H9 (cell line): ENCODE measurements at places on chromosomes 4 and X.

GRCh38 chrX:42176789-42177188, 253.4 kb upstream of the CASK start:
- peak; percentile 45 for DNase-seq

DNA sequence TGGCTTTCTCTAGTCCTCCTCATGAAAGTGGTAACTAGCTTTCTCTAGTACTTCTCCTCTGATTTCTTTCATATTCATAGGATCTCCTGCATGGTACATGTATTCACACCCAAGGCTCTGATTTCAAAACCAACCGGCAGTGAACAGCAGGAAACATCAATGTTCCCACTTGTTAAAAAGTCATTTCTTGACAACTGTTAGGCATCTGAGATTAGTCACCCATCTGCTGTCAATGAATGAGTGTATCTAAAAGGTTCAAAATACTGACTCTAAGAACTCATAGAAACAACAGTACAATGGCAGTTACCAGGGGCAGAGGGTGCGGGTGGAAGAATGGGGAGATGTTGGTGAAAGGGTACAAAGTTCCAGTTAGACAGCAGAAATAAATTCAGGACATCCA, 31.5 kb upstream of the PUDP start:
- no peak for DNase-seq

GRCh38 chrX:45083314-45083713, 117.4 kb downstream of the DIPK2B start:
- DNase-seq, result no peak

- DNase-seq, result peak; percentile 30
These were observed 407.4 kb upstream of the AADAT start for GRCh38 chr4:170497112-170497511.

DNA sequence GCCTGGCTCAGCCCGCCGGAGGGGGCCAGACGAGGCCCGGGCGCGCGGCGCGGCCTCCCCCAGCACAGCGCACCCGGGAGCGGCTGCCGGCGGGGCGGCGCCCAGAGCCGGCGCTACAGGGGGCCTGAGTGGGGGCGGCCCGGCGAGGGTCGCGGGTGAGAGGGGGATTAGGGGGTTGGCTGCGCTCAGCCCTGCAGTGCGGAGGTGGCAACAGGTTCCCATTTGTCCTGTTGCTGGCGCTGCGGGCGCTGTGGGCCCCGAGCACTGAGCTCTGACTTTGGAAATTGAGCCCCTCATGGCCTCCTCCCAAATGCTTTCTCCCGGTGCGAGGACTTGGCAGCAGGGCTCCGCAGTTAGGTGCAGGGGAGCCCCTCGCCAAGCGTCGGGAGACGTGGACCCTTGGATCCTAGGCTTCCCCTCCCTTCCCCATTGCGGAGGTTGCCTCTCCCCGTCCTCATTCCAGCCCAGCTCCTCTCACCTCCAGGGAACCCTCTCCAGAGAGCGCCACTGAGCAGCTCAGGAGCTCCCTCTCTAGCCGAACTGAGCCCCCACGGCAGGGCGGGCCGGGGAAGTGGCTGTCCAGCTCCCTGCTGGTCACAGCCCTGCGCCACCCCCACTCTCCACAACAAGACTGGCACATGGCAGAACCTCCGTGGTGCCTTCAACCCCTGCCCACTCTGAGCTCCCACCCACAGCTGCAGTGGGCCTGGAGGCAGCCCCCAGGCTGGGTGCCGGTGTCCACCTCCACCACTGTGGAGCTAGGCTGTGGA, 2.5 kb upstream of the DUSP9 start:
- peak; percentile 43 for DNase-seq

GRCh38 chr4:52864793-52865192, 2.7 kb downstream of the RASL11B start:
- DNase-seq, result no peak

DNA sequence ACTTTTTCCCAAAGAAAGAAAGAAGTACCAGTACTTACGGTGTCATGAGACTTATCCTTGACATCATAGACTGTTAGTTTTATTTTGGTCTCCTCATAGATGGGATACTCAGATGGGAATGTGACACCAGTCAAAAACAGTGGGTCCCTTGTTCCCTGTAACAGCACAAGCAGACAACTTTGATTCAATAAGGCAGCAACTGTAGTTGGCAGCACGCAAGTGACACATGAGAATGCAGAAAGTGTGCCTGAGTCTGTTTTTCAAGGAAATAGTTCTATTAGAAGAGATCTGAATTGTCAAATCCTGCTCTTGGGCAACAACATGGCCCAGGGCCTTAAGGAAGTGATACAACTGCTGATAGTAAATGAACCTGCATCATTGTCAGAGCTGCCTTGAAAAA, 443.2 kb downstream of the INPP4B start:
- no peak for DNase-seq

DNA sequence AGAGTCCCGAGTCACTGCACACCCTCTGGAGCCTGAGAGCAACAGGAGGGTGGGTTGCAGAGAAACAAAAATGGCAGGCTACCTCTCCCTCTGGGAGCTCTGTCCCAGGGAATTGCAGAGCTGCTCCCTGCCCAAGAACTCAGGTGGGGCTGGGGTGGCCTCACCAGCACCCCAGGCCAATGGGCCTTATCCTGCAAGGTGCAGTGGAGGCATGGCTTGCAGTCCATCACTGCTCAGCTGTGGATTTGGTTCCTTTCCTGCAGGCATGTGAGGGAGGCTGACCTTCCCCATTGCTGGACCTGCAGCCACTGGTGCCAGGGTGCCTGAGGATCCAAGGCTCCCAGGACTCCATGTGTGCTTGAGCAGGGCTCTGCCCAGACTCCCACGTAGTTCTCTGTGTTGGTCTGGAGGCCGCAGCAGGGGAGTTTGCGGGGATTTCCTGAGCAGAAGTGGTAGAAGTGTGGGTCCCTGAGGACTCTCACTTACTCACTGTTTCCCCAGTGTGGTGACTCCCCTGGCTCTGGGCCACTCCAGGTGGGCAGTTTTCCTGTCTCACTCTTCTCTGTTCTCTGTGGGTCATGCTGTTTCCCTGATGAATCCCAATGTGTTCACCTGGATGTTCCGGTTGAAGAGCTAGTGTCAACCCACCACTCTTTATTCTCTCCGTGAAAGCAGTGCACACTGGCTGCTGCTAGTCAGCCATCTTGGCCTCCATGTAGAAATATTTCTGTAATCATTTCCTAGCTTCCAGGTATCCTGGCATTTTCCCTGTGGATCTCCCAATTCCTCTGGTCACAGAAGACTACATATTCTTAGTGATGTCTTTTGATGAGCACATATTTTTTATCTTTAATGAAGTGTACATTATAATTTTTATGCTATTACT, 82.3 kb downstream of the ARHGAP24 start:
- DNase-seq, result no peak
